ENCODE measurements at places on chromosomes 1 and 21.
A peak's percentile ranks its signal among the peaks of the same experiment; 100 is the strongest.

DNA sequence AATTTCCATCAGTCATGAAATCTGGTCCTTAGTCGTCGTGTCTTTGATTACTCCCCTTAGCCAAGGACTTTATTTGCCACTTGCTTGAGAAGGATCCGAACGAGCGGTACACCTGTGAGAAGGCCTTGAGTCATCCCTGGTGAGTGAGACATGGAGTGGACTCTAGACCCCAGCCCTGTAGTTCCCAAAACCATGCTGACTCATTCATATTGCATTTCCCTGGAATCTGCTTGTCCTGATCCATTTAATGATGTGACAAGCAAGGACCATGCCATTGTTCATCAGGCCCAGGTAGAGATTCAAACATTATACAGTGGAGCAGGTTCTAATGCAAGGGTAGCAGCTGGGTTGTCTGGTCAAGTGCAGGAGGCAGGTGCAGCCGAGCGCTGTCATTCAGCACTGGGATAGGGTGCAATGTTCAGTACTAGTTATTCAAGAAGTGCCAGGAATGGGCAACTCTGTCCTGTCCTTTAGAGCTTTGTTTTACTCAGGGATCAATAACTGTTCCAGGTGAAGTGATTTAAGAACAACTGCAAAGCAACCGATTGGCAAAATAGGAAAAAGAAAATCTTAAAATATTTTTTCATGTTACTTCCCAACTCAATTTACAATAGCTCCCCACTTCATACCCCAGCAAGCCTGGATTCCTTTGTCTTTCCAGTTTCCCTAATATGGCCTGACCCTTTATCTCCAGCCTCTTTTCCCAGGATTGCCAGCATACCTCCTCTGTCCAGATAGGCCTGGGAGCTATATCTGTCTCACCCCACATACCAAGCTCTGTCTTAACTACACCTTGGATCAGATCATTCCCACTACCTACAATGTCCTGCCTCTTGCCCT lies 26.5 kb downstream of the CAMK1G start:
- no peak for DNase-seq

DNA sequence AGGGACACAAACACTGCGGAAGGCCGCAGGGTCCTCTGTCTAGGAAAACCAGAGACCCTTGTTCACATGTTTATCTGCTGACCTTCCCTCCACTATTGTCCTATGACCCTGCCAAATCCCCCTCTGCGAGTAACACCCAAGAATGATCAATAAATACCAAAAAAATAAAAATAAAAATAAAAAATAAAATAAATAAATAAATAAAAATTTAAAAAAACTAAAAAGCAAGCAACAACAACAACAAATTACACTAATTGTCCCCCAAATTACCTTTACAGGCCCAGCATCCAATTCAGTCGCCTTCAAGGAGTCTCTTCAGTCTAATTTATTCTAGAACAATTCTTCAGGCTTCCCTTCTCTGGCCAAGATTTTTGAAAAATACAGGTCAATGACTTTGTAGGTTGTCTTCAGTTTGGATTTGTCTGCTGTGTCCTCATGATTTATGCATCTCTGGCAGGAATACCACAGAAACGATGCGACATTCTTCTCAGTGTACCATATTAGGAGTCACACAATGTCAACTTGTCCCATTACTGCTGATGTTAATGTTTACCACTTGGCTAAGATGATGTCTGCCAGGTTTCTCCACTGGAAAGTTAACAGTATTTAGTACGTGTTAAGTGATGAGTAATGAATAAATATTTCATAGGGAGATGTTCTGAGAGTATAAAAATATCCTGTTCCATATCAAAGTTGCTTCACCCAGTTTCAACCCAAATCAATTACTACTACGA lies 20.3 kb upstream of the BMP8B start:
- DNase-seq, result no peak

GRCh38 chr1:1614204-1614953 lies 921 bp upstream of the MIB2 start:
- DNase-seq, result peak; percentile 43

- no peak for DNase-seq
Measured at GRCh38 chr21:32828908-32829307, 57.4 kb upstream of the PAXBP1 start.

- no peak for DNase-seq
Measured at GRCh38 chr1:8739377-8739776, 78.1 kb downstream of the RERE start.

DNA sequence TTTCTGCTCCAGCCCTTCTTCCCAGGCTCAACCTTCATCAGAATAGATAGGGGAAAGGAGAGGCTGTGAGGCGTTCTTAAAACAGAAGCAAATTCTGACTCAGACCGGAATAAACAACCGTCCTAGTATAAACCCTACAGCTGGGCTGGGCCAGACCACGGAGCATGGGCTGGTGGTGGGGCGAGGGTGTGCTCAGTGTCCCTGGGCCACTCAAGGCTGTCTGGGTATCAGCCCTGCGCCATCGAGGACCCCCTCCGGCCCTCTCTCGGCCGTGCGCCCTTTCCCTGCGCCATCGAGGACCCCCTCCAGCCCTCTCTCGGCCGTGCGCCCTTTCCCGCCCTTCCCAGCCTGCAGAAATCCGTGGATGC lies 36.0 kb downstream of the CAPN2 start:
- DNase-seq, result no peak

GRCh38 chr1:225899044-225899925 lies 10.3 kb upstream of the LEFTY1 start:
- no peak for DNase-seq

DNA sequence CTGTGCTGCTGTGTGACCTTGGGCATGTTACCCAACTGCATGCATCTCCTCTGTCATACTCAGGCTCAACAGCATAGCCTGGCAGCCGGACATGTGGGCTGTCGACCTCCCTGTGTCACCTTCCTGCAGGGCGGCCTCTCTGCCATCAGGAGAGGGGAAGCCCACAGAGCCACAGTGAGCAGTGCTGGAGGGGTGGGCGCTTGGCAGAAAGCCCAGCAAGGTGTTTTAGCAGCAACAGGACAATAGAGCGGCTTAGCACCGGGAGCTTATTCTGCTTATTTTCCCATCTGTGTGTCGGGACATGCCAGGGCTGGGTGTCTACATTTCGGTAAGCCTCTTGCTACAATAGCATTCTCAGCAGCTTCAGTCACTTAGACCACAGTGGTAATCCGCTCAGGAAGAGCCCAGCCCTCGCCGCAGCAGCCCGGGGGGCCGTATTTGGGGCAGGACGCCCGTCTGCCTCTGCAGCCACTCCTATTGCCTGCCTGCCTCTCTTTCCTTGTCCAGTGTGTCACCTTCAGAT lies 22.8 kb upstream of the CDK18 start:
- DNase-seq, result no peak

- DNase-seq, result no peak
Measured at GRCh38 chr1:172167796-172168596, 252.5 kb upstream of the C1orf105 start.

DNA sequence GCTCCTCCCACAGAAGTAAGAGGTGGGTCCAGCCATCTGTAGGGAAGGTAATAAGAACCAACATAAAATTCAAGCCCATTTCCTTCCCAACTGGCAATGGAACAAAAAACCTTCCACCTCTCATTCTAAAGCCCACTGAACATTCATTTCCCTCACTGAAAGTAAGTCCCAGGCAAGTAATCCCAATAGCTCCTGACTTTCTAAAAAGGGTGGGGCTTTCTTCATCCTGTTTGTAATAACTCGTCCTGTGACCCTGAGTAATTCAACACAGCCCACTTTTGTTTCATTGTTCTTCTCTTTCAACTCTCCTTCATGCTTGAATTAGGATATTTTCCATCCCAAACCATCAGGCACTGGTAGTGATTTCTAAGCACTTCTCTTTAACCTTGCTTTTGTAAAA lies 74.9 kb downstream of the DAB1 start:
- DNase-seq, result no peak

DNA sequence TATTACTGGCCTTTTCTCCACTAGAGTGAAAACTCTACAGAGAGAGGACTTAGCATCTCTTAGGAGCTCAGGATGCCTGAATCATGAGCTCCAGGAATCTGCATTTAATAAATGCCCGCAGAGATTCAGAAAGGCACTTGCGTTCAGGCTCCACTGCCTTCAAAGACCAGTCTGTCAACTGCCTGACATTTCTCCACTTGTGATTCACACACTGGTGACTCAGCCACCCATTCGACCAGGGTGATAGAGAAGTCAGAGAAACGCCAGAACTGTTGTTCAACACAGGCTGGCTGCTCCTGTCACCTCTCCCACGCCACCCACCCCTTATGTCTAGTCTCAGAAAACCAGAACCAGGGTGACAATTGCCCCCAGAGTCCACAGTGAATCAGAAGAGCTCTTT lies 26.9 kb upstream of the LBR start:
- peak; percentile 79 for DNase-seq

GRCh38 chr1:212920246-212920645 lies 30.1 kb upstream of the VASH2 start:
- no peak for DNase-seq

DNA sequence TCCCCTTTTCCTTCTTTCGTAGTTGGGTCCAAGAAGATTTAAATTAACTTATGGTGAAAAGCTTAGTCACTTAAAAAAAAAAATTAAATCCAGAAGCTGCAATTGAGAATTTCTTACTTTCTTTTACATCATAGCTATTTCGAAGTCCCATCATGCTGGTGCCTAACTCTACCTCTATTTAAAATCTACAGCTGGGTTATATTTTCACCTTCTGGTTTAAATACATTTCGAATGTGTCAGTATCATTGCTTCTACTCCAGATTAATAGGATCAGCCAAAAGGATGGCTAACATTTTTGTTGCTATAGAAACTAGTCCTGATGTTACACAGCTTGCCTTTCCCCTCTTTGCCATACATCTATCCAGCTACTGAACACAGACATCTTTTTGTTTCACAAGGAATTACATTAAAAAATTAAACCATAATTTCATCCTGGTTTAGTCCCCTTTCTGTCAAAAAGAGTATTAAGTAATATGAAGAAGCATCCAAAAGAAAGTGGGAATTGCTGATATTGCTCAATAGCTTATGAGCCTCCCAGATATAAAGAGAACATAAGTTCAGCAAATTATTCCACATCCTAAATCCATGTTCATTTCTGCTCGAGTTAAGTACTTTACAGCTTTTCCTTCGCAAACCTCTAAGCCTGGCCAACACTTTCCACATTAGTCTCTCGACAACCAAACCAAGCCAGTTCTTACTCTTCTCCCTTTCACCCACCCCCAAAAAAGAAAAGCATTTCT lies 396.7 kb upstream of the DAB1 start:
- no peak for DNase-seq

DNA sequence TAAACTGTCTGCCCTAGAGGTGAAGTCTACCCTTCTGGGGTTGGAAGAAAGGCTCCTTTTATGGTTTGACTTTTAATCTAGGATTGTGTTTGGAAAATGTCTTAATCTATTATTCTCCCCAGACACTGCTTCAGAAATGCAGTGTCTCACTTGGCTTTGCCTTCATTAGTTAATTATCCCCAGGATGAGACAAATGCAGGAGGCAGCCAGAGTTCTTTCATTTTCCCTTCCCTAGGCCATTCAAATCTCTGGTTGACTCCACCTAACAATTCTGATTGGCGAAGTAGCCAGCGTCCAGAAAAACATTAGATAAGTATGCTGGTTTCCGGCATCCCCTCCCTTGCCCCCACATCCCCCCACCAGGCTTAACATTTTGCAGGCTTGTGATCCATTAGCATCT lies 325.8 kb upstream of the PBX1 start:
- no peak for DNase-seq

DNA sequence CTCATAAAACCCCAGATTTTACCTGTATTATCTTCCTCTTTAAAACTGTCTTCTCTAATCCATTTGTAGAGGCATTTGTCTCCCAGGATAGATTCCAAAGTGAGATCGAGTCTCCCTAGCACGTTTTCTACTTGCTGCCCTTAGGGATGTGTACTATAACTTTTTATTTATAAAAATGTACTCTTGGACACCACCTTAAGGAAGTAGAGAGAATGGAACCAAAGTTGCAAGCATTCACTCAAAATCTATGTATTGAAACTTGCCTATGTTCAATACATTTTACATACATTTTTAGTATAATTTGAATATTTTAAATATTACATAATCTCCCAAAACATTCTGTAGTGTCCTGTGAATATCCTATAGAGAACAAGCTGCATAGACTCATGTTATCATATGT lies 842 bp upstream of the SPRR2A start:
- DNase-seq, result no peak

DNA sequence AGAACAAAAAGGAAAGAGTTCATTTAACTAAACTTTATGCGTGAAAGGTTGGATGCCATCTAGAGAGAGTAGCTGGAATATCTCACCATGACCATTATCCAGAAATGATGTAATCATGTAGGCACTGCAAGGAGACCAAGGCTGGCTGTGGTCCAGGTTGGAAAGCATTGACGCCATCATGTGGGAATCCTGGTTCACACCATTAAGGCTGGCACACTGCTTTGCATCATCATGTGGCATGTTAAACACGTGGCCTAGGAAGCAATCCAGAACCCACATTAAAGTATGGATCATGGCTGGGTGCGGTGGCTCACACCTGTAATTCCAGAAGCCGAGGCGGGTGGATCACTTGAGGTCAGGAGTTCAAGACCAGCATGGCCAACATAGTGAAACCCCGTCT lies 4.3 kb downstream of the ADAMTS1 start:
- no peak for DNase-seq

- no peak for DNase-seq
Measured at GRCh38 chr1:6822530-6823359, 37.5 kb downstream of the CAMTA1 start.

DNA sequence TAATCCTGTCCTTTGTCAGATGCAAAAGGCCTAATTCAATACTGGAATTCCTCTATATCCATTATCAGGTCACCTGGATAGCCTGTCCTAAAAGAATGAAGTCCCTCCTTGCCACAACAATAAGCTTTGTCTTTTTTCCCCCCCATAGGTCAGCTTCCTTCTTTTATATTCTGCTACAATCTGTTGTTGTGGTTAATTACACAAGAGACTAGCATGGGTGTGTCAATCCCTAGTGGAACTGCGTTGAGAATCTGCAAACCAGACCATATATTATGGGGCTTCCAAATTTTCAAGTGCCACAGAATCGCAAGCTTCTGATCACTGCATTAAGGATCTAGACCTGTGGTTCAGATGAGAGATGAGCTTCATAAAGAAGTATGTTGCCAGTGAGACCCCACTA lies 349.6 kb downstream of the SMYD3 start:
- DNase-seq, result no peak

- DNase-seq, result no peak
Measured at GRCh38 chr1:27562534-27563340, 41.2 kb downstream of the AHDC1 start.

GRCh38 chr1:11065796-11066195 lies 6.0 kb upstream of the SRM start:
- no peak for DNase-seq

DNA sequence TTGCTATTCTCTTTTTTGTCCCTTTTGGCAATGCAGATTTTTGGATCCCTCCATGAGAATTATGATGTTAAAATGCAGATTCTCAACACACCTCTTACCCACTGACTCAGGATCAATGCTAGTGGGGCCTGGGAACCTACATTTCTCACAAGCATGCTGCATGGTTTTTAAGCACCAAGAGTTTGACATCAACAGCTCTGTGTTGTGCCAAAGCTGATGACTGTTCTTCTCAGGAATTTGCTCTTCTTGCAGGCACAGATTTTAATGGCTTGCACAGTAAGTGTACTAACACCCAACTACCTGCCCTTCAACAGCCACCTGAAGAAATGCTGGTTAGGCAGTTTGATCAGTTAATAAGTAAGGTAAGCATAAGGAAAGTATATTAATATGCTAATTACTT lies 468.7 kb downstream of the PTBP2 start:
- no peak for DNase-seq

- DNase-seq, result no peak
Measured at GRCh38 chr1:175071276-175071943, 3.8 kb downstream of the TNN start.
